Pons (tissue), 1 donor: ENCODE measurements at places on chromosomes 16 and 17.

GRCh38 chr16:9003322-9003721 lies 39.6 kb upstream of the USP7 start:
- DNase-seq: no peak

DNA sequence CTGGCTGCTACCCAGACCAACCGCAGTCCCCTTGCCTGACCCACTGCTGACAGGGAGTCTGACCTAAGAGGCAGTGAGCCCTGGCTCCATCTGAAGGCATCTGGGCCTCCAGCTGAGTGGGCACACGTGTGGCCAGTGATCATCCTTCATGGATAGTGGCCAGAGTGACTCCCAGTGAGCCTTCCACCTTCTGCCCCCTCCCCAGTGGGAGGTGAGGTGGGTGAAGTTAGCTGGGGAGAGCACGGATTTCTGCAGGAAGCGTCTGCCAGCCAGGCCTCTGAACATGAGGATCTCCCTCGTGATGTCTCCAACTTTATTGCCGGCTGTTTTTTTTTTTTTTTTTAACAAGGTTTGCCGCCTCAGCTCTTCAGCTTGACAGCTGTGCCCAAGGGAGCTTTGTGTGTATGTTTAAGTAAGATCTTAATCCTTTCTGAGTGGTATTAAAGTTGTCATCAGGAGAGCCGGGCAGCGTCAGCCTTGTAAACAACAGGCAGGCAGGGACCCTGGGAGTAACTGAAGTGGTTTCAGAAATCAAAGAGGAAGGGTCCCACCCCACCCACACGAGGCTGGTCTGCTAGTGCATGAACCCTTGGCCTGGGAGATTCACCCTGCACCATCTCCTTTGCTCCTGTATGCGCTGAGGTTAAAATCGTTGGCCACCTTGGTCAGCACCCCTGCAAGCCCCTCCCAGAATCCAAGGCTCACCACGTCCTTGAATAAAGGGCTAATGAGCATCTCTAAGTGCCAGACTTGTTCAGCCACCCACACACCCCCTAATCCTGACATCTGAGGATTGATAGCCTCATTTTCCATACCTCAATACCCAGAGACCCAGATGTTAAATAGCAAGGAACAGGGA lies 33.3 kb downstream of the RHBDL3 start:
- DNase-seq: no peak

DNA sequence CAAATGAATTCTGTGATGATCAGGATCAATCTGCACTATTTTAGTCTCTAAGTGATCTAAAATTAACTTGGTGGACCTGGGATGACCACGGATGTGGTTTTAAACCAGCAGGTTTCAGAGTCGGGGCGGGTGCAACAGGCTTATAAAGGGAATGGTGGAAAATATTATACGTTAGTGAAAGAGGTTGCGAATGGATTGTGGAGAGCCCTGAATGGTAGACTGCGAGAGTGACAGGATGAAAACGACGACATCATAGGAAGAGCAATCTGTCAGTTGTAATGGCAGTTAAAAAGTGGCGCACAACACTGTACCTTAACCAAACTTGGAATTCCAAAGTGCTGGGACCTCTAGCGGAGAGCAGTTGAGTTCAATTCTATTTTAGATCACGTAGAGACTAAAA lies 1.2 kb upstream of the CYB5B start:
- DNase-seq: no peak

DNA sequence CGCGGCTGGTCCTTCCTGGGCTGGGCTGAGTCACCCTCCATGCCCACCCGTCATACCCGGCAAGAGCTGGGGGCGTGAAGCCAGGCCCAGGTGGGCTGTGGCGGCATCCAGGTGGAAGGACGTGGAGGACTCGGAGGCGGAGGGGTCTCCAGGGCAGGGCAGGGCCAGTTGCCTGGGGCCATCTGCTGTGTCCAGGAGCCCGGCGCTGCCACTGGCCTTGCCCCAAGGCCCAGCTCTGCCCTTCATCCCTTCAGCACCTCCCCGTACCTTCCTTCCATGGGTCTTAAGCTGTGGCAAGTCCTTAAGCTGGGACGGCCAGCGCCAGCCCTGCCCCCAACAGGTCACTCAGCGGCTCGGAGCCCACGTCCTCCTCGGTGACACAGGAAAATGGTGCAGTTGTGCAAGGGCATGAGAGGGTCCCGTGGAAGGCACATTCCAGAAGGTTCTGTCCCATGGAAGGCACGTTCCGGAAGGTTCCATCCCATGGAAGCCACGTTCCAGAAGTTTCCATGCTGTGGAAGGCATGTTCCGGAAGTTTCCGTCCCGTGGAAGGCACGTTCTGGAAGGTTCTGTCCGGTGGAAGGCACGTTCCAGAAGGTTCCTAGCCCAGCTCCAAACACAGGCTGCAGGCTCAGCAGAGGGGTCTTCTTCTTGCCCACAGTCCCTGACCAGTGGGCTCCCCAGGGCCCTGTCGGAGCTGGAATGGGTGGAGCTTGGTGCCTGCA lies 10.4 kb upstream of the CDH15 start:
- no peak for DNase-seq

- no peak for DNase-seq
Measured at GRCh38 chr16:23771027-23771426, 16.2 kb downstream of the CHP2 start.

DNA sequence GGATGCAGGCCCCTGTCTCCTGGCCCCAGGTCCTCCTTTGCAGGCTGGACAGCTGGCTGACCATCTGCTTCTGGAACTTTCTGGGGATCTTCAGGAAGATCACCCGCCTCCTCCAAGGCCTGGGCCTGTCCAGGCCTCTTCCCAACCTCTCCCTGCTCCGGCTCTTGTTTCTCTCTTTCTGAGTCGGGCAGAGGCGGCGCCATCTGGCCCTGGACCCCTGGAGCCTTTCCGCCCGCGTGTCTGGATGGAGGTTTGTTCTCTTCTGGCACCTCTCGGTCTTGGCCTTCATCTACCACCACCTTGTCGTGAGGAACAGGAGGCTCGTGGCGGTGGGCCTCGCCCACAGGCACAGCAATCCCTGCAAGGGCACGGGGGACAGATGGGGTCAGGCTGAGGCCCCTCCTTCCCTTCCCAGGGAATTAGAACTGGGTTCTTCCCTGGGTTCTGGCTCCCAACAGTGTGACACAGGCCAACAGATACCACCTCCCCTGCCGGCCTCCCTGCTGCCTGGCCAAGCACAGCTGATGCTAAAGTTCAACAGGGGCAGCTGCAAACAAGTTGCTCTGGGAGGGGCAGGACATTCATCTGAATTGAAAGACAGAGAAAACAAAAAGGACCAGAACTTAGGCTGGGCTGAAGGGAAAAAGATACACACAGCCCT lies 13.3 kb downstream of the NDUFAF8 start:
- no peak for DNase-seq

DNA sequence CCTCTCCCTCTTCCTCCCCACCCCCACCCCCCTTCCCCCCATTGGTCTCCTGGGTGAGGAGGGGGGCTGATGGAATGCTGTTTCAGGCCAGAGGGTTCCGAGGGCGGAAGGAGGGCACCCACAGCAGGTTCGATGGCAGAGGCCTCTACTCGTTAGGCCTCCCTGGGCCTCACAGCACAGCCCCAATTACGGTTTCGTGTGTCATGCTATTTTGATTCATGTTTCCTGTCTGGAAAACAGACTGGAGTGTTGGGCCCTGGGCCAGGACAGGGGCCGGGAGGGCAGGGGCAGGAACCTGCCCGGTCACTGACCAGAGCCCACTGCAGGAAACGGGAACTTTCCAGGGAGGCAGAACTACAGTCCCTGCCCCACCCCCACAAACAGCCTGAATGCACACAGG lies 138.2 kb downstream of the C16orf95 start:
- DNase-seq: no peak

DNA sequence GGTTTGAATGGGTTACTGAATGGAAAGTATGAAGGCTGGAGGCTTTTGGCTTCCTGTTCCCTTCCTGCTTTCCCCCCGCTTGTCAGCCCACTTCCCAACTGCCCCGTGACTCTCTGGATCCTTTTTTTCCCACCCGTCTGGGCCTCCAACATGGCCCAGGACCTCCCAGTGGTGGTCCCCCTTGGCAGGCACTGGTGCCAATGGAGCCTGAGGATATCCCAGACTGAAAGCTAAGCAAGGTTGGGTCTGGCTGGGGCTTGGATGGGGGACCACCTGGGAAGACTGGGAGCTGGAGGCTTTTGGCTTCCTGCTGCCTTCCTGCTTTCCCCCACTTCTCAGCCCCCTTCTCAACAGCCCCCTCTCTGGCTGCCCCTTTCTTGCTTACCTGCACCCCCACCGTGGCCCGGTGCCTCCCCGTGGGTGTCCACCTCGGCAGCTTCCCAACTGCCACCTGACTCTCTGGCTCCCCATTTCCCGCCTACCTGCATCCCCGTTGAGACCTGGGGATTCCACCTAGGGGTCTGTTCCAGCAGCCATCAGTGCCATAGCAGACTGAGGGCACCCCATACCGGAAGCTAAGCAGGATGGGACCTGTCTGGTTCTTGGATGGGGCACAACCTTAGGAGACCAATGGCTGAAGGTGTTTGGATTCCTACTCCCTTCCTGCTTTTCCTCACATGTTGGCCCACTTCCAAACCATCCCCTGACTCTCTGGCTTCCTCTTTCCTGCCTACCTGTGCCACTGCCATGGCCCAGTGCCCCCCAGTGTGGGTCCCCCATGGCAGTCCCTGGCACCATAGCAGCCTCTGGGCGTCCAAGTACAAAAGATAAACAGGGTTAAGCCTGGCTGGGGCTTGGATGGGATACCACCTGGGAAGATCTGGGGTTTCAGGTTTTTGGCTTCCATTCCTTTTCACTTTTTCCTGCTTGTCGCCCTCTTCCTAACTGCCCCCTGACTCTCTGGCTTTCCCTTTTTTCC lies 2295.3 kb downstream of the TP53TG3F start:
- no peak for DNase-seq

DNA sequence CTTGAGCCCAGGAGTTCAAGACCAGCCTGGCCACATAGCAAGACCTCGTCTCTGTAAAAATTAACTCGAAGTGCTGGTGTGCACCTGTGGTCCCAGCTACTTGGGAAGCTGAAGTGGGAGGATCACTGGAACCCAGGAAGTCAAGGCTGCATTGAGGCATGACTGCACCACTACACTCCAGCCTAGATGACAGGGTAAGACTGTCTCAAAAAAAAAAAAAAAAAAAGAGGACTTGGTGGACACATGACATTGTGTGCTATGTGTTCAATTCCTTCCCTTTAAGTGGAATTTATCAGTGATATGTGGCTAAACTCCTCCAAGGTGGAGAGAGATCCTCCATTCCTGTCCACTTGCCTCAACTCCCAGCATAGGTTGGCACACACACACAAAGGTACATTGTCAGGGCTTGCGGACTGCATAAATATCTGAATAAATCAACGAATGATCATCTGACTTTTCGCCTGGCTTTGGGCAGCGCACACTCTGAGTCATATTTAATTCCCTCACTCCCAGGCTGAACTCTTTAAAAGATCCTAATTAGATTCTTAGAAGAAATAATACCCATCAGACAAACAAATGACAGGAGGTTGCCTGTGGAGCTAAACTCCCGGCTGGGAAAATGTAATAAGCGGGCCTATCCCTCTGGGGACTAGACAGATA lies 25.0 kb upstream of the SYT17 start:
- DNase-seq: no peak

- DNase-seq: no peak
Measured at GRCh38 chr16:74280448-74280847, 16.2 kb upstream of the PSMD7 start.

GRCh38 chr17:18860161-18860972 lies 2.4 kb downstream of the PRPSAP2 start:
- no peak for DNase-seq

GRCh38 chr16:10598157-10598556 lies 17.8 kb upstream of the EMP2 start:
- no peak for DNase-seq
